Stimulated activated CD4-positive, alpha-beta T cell treated with anti-CD3 and anti-CD28 coated beads, Interleukin-1b, Interleukin-23, amount 100 ng/mL, for 4 hours (primary cell): ENCODE measurements at places on chromosomes 12 and 14.

DNA sequence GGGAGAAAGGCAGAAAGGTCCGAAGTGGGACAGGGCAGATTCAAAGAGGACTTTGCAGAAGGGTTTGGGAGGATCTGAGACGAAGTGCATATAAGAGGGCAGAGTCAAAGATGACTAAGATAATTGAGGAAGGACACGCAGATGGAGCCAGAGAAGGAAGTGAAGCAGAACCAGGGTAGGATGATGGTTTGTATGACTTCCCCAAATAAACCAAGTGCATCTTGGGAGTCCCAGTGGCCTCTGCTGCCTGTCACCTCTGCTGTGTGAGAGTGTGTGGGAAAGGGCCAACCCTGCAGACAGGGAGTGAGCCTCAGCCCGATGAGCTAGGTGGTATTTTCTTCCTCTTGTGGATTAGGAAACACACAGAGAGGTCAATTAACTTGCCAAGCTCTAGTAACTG is 36.8 kb downstream of the FLVCR2 start:
- DNase-seq, result no peak

DNA sequence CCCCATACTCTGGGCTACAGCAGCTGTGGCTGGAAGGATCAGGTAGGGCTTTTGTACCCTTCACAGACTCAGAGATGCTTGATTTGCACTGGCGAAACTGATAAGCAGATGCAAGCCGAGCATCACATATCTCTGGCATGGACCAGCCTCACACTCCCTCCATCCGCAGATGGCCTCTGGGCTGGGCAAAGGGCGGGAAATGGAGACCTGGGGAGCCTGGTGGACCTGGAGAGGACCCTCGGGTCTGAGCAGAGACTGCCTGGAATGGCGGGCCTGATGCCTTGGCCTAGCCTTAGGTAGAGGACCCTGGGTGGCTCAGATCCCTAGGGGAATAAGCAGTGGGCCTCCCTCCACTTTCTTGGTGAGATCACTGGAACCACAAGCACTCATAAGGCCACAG is 53.2 kb downstream of the GALNT16 start:
- no peak for DNase-seq

- no peak for DNase-seq
These were observed 259.5 kb upstream of the E2F7 start for GRCh38 chr12:77324763-77325468.

DNA sequence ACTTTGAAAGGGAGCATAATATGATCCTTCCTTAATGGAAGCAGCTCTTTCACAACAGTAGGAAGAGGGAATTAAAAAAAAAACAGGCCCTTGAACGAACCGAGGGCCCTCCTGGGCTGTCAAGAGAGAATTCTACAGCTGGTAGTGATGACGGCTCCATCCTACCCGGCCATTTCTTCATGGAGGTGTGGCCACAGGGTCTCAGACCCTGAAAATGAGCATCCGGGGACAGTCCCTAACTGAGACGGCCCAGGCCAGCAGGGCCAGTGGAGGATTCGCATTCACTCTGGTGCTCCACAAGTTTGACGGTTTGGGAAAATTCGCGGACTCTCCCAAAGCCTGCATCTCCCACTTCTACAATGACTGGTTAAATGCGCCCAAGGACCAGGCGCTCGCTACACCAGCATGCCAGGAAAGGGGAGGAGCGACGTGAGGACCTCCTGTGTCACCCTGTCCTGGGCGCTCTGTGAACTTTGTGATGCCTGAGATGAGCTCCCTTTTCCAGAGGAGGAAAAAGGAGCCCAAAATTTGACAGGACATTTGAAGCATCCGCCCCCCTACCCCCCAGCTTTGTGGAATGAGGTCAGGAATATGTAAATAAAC is 66.8 kb downstream of the BCL11B start:
- DNase-seq, result no peak

DNA sequence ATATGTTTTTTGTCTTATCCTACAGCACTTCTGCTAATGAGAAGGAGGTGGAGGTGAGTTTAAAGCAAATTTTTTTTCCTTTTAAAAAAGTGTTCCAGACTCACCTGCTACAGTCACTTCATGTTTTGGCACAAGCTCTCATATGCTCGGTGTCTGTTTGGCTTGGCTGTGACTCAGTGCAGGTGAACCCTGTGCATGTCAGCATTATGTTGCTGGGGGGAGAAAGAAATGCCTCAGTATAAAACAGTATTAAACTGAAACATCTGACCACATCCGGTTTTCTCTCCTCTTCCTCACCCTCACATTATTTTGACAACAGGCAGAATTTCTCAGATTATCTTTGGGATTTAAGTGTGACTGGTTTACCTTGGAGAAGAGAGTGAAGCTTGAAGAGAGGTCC is 105.2 kb downstream of the DNAI7 start:
- DNase-seq, result no peak

DNA sequence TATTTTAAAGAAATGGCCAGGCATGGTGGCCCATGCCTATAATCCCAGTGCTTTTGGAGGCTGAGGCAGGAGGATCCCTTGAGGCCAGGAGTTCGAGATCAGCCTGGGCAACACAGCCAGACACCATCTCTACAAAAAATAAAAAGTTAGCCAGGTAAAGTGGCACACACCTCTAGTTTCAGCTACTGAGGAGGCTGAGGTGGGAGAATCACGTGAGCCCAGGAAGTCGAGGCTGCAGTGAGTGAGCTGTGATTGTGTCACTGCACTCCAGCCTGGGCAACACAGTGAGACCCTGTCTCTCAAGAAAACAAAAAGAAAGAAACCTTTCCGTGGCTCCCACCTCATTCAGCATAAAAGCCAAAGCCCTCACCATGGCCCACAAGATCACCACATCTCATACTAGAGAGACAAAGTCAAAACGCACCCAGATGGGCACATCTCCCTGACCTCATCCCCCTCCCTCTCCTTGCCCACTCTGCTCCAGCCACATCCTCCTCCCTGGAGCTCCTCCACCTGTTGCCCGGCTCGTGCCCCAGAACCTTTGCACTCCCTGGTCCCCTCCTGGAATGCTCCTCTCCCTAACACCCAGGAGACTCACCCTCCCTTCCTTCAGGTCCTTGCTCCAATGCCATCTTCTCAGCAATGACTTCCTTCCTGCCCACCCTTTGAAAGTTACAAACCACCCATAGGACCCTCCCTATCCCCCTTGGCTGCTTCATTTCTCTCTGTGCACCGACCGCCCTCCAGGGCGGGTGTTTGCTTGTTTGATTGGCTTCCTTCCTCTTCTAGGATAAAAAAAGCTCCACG is 4.8 kb upstream of the SCARB1 start:
- DNase-seq, result no peak

DNA sequence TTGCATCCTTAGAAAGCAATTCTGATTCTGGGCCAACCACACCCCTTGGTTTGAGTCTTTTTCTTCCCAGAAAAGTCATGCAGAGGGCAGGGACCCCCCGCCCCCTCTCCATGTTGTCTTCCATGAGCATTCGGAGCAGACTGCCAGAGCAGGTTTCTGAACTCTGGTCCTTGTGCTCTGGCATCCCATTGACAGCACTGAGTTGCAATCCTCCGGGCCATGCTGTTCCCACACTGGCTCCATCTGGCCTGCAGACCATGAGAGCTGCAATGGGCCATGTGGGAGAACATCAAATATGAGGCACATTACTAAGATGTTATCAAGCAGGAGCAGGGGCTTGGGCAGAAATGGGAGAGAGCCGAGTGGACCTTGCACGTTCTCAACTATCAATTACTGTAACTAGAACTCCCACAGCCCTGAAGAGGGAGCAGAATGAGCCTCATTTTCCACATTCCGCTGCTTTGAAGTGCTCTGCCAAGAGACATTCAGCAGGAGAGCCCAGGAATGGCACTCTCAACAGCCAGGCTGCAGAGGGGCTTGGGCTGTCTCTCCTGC is 157.4 kb downstream of the STXBP6 start:
- no peak for DNase-seq

GRCh38 chr12:103801709-103802585 is 39.1 kb downstream of the NT5DC3 start:
- no peak for DNase-seq

- no peak for DNase-seq
These were observed 548.6 kb upstream of the TBX3 start for GRCh38 chr12:115232455-115233156.

DNA sequence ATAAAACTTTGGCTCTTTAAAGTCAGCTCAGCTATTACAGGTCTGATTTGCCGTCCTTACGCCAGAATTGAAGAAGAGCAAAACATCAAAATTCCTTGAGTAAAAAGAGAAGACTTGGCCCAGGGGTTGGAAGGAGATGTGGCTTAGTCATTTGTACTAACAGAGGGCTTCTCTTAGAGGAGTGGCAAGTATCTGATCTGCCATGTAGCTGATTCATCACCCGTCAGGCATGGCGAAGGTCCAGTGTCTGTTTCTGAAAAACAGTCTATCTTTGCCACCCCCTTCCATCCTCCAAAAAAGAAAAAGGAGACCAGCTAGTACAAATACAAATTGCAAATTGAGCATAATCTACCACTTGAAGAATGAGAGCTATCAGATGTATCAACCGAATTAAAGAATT is 91.9 kb downstream of the RAD52 start:
- no peak for DNase-seq

GRCh38 chr14:93855737-93856136 is 67.5 kb upstream of the PRIMA1 start:
- DNase-seq, result no peak

- no peak for DNase-seq
These were observed 184.7 kb downstream of the SRGAP1 start for GRCh38 chr12:64029013-64029857.

GRCh38 chr14:102450206-102451063 is 59.1 kb downstream of the ANKRD9 start:
- no peak for DNase-seq

GRCh38 chr12:3416159-3416558 is 74.8 kb upstream of the PRMT8 start:
- no peak for DNase-seq

DNA sequence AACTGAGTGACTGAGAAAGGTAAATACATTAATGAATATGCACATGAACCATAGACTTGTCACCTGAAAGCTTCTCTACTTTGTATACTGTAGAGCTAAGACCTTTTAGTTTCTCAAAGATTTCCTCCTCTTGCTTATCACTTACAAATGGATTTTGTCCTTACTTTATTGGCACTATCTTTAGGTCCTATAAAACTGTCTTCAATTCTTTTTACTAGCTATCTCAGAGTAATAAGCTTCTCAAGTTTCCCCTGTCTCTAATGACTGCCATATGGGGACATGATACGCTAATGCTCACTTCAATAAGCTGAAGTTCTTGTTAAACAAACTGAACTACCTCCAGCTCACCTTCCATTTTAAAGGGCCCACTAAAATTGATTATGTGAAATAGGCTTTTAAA is 468.2 kb upstream of the CCDC196 start:
- no peak for DNase-seq

GRCh38 chr14:83697099-83697498 is 1832.8 kb upstream of the FLRT2 start:
- DNase-seq, result no peak

DNA sequence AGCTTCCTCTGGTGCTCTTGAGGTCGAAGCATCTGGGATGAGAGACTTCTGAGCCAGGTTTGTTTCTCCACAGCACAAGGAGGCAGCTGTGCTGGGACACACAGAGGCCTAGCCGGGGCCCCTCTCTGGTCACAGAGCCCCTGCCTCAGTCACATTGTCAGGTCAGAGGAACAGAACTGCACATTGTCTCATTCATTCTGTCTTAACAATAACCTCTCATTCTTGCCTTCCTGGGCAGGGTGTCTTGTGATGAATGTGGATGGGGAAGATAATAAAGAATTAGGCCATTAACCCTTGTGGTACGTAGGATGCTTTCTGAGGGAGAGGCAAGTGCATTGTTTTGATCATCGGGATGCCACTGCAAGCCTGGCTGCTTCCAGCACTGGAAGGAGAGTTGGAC is 29.8 kb downstream of the FNTB start:
- no peak for DNase-seq

DNA sequence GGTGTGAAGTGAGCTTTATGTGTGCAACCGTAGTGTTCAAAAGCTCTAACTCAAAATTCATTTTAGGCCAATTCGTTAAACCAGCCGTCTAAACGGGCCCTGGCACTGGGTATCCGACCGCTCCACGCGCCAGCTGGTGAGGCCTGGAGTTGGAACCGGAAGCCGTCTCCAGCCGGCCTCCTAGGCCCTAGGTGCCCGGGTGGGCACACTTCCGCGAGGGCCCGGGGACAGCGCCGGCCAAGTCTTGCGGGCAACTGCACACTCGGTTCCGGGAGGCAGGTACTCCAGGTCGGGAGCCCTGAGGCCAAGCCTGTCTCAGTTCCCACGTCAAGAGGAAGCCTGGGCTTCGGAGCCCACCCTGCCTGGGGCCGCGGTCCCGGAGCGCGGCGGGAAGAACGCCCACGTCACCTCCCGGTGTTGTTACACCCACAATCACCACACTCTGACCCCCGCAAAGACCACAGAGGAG is 16.2 kb downstream of the OTX2 start:
- DNase-seq, result no peak

DNA sequence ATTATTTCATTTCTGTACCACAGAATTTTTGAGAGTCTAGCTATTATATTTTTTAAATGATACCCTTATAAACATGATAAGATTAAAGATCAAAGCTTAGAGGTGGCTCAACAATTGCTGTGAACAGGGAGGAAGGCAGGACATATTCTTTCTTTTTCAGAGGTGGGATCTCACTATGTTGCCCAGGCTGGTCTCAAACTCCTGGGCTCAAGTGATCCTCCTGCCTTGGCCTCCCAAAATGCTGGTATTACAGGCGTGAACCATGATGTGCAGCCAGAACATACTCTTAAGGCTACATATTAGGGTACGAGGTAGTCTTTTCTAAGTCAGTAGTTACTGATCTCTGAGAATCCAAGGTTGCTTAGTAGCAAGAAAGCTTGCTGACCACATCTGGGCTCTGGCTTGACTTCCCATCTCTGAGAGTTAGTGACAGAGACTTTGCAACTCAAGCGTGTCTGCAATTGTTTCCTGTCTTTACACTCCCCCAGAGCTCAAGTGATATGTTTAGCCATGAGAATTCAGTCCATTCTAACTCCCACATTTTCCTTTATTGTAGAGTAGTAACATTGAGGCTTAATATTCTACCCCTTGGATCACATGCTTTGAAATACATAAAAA is 8.6 kb downstream of the RAB5B start:
- no peak for DNase-seq

GRCh38 chr14:93663317-93663716 is 125.0 kb downstream of the PRIMA1 start:
- DNase-seq, result no peak

GRCh38 chr12:88904705-88905104 is 324.4 kb upstream of the KITLG start:
- no peak for DNase-seq

- no peak for DNase-seq
These were observed 439.4 kb downstream of the PDZRN4 start for GRCh38 chr12:41627476-41627875.

DNA sequence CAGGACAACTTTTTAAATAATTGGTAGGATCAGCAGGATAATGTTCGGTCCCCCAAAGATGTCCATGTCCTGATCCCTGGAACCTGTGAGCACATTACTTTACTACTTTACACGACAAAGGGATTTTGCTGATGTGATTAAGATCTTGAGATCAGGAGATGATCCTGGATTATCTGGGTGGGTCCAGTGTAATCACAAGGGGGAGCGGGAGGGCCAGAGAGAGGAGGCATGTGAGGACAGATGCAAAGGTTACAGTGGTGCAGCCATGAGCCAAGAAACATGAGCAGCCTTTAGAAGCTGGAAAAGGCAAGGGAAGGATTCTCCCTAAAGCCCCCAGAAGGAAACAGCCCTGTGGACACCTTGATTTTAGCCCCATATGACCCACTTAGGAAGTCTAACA is 33.1 kb downstream of the KCNK10 start:
- DNase-seq, result no peak
